ENCODE measurements at places on chromosomes 4 and X.

DNA sequence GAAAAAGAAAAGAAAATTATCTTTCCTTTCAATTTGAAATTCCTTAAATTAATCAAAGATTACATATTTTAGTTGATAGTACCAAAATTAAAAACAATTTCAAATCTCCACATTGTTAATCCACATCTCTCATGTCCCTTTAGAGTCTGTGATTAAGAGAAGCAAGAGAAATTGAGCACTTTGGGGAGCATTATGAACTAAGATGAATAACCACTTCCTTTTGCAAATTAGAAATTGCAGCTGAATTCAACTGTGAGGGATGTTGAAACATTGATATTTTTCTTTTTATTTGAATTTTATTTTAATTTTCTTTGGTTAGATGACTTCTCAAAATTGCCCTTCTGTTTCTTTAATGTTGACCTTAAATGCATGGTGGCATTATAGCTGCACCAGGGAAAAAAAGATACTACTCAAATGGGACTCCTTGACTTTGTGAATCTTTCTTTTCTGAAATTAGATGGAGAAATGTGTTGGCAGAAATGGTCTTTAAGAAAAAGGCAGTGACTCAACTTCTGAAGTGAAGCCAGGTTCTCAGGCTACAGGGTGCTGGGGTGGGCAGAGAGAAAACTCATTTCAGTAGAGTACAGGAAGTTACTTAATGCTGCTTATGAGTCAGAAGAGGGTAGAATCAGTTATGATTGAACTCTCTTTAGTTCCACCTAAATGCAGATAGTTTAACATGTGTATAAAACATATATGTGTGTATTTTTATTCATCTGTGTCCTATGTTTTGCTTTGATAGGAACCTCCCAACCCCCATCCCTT, 92.0 kb upstream of the TNIP3 start:
- no peak for DNase-seq

DNA sequence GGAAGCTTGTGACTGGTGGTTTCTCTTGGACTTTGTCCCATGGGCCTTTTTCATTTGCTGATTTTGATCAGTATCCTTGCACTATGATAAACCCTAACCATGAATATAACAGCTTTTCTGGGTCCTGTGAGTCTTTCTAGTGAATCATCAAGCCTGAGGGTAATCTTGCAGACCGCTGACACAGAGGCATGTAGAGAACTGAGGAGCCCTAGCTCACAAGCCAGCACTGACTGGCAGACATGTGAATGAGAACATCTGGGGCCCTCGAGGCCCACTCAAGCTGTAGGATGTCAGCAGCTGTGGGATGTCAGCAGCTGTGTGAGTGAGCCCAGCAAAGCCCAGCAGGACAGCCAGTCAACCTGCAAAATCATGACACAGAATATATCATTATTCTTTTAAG, 36.7 kb downstream of the HMGB3 start:
- DNase-seq = no peak

DNA sequence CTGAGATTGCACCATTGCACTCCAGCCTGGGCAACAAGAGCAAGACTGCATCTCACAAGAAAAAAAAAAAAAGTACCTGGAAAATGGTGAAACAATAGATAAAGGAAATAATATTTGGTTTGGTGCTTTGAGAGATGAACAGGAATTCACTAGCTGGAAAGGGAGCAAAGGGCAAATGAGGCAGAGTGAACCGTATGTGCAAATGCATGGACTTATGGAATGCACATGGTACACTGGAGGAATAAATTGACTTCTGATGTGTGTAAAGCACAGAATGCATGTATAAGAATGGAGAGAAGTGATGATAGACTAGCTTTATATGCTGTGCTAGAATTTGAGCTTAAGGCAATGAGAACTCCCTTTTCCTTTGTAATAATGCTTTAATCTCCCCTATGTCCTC, 413.3 kb downstream of the SPRY1 start:
- no peak for DNase-seq

DNA sequence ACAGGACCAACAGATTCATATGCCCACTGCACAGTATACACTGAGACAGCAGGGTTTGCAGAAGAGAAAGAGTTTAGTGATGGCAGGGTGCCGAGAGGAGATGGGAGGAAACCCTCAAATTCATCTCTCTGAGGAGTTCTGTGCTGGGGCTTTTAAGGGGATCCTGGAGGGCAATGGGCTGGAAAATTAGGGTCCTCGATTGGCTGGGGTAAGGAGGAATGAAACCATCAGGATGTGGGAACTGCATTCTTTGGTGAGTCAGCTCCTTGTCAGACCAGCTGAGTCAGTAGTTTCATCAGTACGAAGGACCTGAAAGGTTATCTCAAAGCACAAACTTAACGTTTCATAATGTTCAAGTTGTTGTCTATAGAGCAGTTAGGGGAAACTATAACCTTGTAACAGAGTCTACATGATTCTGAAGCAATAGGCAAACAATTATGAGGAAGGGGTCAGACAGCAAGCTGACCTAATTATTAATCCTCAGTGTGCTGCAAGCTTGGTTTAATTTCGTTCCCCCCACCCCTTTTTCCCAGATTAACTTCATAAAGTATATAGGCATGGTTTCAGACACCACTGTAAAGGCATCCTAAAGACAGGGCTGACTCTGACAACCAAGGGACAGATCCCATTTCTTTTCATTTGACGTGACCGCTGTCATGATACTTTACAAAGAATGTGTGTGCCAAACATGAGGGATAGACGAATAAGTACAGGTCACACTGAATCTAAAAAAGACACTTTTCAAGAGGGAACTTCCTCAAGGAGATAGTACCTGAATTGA, 1.5 kb upstream of the MSMO1 start:
- DNase-seq = no peak

DNA sequence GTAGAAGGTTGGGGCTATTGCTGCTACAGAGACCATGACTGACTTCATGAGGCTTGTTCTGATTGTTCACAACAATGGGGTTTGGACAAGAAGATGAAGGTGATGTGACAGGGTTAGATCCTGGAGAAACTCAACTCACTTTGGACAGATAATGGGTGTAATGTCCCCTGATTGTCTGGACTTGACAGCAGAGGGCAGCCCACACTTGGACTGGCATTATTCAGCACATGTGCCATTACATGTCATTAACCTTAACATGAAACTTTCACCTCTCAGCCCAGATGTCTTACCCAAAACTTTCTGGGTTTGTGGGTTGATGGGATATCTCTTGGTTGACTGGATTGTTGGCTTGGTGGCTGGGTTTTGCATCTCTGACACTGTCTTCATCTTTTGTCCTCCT, 101.5 kb downstream of the MXRA5 start:
- DNase-seq = no peak

GRCh38 chr4:61011051-61011450, 189.1 kb upstream of the ADGRL3 start:
- no peak for DNase-seq

DNA sequence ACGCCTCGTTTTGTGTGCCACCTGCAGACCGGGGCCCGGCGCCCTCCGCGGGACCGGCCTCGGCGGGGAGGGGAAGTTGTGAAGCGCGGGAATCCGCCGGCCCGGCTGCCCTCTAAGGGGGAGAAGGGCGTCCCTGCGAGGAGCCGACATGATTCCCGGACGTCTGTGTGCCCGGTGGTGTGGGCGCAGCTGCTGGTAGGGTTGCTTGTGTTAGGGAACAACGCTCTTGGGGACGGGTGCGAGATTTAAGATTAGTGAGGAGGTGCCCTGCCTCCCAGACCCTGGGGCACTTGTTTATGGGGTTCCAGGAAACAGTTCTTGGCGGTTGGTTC, 627 bp downstream of the CDKN2AIP start:
- no peak for DNase-seq

DNA sequence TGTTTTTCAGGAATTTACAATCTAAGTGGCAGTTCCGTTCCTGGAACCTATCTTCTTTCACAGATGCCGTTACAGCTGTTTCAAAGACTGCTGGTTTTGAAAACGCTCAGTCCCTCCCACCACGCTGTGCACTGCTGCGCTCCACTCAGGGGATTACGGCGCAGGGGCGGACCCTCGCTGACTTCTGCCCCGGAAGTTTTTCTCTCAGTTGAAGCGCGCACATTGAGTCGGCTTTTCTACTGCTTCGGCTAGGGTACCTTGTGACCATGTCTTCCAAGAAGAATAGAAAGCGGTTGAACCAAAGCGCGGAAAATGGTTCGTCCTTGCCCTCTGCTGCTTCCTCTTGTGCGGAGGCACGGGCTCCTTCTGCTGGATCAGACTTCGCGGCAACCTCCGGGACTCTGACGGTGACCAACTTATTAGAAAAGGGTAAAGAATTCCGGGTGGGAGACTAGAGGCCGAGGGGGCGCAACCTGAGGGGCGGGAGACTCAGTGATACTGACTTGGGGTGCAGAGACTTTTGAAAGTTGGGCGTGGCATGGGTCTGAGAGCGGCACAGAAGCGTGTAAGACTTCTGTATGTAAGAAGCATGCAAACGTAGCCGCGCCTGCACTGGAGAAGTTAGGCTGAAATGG, 597 bp upstream of the NUDT6 start:
- DNase-seq = no peak

- no peak for DNase-seq
Observed at GRCh38 chrX:12792711-12793110, 1.5 kb downstream of the PRPS2 start.

DNA sequence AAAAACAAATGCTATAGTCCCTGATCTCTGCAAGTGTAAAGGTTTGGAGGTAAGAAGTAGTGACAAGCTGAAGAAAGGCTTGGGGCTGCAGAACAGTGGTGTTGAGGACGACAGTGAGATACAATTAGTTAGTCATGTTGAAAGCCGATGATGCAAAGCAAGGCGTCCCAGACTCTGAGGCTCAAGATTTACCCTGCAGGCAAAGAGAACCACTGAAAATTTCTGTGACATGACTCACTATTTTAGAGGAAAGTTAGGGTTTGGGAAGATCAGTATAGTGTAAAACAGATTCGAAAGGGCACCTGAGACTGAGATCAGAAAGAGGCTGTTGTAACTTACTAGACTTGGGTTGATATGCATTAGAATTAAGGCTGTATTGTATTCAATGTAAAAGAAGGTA, 281.3 kb upstream of the FTHL17 start:
- no peak for DNase-seq

DNA sequence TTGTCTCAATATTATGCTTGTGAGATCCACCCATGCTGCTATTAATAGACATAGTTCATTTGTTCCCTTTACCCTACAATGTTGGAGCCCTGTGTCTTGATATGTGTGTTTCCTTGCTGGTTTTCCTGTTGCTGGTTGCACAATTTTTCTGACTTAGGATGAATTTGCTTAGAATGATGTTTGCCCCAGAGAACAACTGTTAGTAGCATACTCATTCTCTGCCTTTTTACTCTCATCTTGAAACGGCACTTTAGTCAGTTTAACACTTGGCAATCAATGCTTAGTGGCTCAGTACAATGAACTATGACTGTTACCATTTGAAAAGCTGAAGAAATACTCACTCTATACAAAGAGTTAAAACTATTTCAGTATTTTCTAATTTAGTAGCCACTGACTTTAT, 158.8 kb upstream of the NDST4 start:
- DNase-seq = no peak

GRCh38 chrX:11193035-11193469, 81.9 kb downstream of the HCCS start:
- DNase-seq = no peak

DNA sequence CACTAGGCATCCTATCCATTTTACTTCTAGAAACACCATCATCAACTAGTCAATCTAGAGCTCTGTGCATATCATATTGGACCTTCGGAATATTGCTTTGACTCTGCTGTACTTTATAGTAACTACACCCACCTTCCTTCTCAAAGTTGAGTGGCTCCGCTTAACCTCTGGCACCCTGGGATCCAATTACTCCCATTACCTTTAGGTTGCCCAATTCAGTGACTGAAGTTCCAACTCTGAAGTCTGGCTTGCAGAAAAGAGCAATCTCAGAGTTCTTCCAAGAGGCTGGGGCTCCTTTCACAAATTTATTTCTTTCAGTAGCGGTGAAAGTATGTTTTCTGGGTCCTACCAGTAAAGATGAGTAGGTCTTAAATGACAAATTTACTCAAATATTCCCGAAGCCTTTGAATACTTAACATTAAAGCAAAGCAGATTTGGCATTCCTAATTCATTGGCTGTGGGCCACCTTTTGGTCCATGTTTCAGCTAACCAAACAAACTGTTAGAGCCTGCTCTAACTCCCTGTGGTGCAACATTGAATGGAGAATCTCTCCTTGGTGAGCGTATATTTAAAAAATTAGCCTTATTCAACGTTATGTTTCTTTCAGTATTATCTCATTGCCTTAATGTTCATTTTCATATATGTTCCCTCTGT, 1215.8 kb downstream of the RAPGEF2 start:
- no peak for DNase-seq

GRCh38 chr4:3369781-3370674, 71.7 kb upstream of the HGFAC start:
- DNase-seq = no peak

All from vagina (tissue), 2 donors.